ENCODE measurements at places on chromosomes 16 and 17. TPM values are rescaled to one million over a fixed set of nuclear protein-coding genes. Genes with fewer than 3 reads are reported as not detected.

ADAM11 gene
- 0.74 TPM for total RNA-seq

RNF43 gene
- 0.71 TPM for total RNA-seq

CPNE7 gene
- 11.1 TPM for total RNA-seq

CD300LF gene
- total RNA-seq = not detected

CCDC144A gene
- total RNA-seq = 13.4 TPM

DNA sequence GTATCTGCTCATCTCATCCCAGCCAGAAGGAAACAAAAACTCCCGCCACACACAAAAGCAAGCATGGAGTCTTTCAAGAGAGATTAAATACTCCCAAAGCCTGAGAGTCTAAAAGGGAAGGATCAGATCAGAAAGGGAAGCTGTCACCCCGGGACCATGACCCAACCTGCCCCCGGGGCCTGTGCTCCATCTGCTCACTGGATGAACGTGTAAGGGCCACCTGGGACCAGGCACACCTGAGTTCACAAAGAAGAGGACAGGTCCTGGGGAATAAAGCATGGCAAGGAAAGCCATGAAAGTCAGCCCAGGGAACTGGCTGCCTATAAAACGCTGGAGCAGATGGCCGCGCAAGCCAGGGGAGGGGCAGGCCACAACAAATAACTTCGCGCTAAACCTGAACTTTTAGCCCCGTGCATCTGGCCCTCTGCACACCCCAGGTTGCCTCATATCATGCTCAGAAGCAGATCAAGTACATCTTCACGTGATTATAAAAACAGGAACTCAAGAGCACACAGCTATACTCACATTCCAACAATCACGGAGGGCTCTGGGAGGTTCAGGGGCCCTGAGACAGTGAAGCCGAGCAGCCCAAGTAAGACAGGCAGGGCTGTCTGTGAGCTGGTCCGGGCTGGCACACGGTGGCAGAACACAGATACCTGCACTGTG, 3.4 kb downstream of the TMEM11 start:
- no peak for ATAC-seq

DNA sequence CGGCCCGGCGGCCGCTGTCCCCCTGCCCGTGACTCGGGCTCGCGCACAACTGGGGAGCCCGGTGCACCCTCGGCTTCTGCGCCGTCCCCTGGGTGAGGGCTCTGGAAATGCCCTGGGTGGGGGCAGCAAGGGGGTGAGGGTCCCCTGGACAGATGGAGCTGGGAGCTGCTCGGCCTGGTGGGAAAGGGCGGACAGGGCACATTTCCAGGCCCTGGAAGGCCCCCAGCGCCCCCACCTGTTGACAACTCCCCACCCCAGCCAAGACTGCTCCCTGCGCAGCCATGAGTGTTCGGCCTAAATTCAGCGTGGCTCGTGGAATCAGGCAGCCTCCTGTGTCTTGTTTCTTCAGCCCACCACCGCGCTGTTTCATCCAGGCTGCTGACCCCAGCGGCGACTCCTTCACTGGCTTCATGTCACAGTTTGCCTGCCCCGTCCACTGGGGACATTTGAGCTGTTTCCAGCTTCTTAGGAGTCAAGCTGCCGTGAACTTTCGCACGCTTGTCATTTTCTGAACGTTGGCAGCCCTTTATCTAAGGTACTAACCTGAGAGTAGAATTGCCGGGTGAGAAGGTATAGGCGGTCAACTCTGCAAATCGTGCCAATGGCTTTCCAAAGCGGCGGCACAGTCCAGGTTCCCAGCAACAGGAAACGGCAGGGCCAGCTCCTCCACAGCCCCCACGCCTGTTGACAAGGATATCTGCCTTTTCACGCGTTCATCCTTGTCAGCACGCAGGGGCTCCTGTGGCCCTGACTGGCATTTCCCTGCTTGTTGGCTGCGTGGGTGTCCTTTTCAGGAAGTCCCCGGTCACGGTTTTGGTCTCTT, 895 bp downstream of the UTS2R start:
- ATAC-seq = no peak

- no peak for ATAC-seq
Observed at GRCh38 chr17:32813021-32813420, 63.9 kb downstream of the MYO1D start.

DNA sequence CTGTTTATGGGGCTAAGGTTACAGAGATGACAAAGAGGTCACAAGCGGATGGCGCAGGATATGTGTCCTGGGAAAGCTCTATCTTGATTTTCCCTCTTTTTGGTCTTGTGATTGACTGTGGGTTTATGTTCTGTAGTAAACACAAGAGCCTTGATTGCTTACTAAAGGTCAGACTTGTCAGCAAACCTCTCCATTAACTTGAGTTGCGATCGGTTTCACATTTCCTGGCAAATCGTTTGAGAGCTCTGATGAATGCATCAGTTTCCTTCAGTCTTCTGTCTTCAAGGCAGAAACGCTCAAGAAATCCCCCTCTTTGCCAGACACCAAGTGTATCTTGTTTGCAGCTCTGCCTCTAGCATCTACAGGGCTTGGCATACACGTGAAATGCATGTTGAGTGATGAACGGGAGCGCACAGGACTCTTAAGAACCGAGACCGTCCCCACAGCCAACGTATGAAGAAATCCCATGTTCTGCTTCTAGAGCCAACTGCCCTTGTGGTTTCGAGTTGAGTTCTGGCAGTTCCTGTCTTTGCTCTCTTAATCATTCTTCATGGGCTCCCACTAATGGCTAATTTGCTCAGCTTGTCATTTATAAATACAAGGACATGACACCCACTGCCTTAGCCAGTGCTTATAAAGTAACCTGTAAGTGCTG, 143.3 kb downstream of the PITPNC1 start:
- ATAC-seq = peak; percentile 46

- ATAC-seq = no peak
Observed at GRCh38 chr16:83969771-83970429, 1.9 kb downstream of the NECAB2 start.

- ATAC-seq = no peak
Observed at GRCh38 chr17:4542003-4542725, 13.0 kb downstream of the MYBBP1A start.

DNA sequence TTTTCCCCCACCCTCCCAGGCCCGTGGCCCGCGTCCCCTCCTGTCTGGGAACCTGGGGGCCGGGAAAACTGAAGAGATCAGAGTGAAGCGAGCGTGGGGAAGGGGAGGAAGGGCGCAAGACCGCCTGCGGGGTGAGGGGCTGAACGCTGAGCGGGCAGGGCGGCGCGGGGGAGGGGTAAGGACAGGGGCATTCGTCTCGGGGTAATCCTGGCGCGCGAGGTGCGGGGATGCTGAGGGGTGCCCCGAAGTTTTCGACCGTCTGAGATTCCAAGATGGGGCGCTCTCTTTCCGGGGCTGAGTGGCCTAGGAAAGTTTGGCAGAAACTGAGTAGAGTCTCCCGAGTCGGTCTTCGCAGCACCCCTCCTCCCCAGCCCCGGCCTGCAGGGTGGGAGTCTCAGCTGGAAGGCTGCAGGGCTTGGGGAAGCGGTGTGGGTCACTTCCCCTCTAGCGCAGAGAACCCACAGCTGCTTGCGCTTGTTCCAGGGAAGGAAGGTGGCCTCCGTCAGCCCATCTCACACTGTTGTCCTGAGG, 555 bp downstream of the TTYH2 start:
- no peak for ATAC-seq

DNA sequence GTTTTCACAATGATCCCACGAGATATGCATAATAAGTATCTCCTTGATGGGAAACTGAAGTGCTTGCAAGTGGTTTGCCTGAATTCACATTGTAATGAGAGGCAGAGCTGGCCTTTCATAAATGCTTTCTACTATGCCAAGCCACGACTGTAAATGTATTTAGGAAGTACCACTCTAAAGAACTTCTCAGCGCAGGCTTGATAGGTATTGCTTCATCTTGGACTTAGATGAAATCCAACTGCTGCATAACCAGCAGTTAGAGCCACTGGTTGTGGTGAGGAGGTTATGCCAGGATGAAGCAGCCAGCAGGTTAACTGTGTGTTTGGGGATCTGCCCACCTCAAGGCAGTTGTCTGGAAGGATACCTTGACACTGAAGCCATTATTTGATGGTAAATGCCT, 26.8 kb downstream of the MARCHF10 start:
- ATAC-seq = no peak

- ATAC-seq = peak; percentile 90
Observed at GRCh38 chr17:57379237-57379894, 123.0 kb downstream of the MSI2 start.

- no peak for ATAC-seq
Observed at GRCh38 chr17:60971515-60972369, 294.1 kb downstream of the BCAS3 start.
